ENCODE measurements at places on chromosomes 2 and 18.

DNA sequence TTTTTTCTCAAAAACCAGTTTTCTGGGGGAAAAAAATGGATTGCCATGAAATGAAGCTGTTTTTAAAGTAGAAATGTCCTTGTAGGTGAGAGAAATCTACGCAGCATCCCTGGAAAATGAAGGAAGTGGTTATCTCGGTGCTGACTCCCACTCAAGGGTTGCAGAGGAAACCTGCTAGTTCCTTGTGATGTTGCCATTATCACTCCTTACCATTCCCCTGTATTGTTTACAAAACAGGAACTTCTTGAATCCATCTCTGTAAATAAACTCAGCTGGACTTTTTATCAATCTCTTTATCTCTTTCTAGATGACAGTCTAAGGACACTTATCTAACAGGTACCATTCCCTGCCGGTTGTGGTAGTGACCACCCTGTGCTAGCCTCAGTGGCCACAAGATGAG, 61.2 kb downstream of the FEZ2 start:
- DNase-seq = no peak

GRCh38 chr2:97845818-97846217, 132.4 kb downstream of the ZAP70 start:
- DNase-seq = no peak

DNA sequence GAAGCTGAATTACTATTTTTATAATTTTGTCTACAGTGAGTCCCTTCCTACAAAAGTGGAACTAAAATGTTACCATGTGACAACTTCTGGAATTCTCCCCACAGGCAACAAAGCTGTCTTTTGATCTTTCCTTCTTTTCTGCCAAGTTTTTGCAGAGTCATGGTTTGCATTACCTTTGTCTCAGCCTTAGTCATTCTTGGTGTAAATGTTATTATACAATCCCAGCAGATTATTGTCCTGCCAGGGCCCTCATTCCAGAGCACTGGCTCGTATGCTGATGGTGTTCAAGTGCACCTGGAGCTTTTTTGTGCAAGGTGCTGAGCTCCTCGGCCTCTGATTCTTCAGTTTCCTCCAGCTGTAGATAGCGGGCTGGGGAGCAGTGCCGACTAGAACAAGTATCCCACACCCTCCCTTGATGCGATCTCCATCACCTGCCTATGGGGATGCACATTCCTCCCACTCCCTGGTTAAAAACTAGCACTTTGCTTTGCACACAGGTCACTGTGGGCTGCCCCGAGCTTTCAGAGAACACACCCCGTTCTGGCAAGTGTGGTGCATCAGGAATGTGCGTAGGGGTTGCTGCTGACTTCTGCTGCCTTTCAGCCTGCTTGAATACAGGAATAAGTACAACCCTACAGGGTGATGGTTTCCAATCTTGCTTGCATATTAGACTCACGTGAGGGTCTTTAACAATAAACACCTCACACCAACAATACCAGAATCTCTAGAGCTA, 263.6 kb downstream of the RNF144A start:
- DNase-seq = no peak

- no peak for DNase-seq
Observed at GRCh38 chr2:169165791-169166190, 96.4 kb downstream of the DHRS9 start.

- DNase-seq = no peak
Observed at GRCh38 chr18:36378205-36378604, 80.7 kb downstream of the FHOD3 start.

DNA sequence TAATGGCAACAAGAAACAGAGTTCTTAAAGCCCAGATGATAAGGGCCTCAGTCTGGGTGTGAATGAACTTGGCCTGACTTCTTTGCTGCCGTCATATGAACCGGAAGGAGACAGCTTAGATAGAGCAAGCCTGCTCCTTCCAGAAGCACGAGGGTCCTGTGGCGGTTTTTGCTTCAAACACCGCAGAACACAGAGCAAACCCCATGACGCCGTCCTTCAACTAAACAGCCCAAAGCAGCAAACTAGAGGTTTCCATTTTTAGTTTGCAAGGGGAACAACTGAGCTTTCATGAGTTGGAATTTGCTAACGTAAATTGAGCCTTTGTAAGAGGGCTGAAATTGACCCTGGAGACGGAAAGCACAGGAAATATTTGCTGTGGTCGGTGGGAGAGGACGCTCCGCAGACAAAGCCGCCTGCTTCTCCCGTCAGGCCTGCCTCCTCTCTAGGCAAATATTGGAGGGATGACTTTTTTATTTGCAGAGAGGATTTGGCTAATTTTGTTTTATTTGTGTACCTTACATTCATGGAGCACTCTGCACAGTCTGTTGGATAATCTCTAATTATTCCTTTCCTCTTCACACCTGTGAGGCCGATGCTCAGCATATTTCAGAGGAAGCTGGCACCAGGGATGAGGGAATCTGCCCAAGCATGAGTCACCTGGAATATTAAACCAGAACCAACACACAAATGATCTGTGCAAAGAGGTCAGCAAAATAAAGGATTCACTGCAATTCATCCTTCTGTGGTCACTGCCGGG, 134.0 kb upstream of the NCK2 start:
- DNase-seq = no peak
